ENCODE measurements at places on chromosomes 12 and 14.

- DNase-seq: no peak
Observed at GRCh38 chr12:59911516-59911915, 315.7 kb downstream of the SLC16A7 start.

DNA sequence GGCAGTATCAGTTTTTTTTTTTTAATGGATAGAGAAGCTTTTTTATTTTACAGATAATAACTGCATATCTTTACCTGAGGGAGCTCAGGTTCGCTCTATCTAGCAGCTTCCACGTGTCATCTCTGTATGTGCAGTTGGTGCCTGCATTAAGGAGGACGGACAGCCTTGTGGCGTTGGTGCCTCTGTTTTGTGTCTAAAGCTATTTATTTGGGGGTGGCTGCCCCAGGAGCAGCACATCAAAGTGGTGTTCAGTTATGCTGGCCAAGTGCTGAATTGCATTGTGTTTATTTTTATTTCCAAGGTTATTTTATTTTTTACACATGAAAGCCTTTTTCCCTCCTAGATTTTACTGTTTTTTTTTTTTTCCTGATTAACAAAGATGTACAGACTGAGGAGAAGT is 59.7 kb downstream of the RASSF3 start:
- DNase-seq: no peak

GRCh38 chr12:106080791-106081170 is 58.0 kb downstream of the NUAK1 start:
- DNase-seq: no peak

DNA sequence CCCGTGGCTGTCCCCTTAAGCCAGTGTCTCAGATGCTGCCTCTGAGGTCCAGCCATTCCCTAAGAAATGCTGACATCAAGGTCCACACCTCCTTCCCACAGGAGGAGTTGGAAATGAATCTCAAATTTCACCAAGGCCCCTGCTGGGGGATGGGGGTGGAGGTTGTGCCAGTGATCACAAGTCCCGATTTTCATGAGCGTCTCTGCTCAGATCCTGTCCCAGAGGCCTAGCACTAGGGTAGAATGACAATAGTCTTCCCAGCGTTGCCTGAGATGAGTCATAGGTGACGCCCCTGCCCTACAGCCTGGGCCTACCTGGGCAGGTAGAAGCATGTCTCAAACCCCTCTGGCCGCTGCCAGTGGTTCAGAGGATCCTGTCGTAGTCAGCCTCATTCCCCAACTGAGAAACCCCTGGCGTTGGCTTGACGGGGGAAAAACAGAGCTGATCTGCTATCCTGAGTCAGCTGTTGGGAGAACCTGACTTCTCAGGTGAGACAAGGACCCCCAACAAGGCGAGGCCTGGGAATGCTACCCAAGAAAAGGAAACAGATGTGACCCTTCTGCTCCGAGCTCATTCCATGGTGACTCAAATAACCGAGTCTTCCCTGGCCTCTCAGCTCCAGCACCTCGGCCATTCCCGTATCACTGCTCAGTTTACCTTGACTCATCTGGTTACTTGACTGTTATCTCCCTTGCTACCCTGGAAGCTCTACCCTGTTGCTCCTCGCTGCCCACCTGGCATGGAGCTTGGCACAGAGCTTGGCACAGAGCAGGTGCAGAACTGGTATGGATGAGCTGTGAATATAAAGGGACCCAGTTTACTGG is 21.8 kb upstream of the SPPL3 start:
- DNase-seq: no peak

DNA sequence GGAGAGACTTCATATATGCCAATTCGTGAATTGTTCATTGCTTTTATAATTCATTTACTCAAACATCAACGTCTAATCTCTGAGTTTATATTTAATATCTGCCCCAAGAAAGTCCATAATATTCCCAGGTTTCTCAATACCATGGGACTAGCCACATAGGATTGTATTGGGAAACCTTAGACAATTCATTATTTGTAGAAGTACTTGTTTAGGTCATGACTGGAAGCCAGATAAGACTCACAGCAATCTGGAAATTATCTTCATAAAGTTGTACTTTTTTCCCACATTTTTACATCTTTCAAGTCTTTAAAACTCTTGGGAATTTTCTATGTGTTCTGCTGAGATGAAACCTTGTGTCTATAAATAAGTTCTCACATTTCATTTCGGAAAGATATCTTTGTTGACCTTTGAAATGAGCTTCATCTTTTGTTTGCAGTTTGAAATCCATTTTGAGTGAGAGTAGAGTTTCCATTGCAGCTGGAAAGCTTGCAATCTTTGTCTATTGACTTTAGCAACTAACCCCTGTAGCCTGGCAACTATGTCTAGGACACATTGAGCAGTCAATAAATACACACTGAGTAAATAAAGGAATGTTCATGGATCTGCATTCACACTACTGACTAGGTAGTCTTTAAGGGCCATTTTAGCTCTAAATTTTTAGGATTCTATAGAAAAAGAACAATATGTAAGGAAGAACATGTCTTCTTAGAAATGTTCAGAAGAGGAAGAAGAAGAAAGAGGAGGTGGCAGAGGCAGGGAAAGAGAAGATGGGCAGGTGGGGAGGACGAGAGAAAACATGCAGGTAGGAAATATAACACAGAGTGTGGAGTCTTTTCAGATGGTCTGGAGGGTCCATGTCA is 154.4 kb downstream of the LRIG3 start:
- DNase-seq: no peak

DNA sequence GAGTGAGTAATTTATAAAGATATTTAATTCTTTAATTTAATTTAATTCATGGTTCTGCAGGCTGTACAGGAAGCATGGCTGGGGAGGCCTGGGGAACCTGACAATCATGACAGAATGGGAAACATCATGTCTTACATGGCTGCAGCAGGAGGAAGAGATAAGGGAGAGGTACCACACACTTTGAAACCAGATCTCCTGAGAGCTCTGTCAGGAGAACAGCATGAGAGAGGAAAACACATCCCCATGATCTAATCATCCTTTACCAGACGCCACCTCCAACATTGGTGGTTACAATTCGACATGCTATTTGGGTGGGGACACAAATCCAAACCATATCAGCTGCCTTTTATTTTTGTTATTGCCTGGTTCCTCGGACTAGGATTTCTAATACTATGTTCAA is 928.6 kb downstream of the TMEM121 start:
- no peak for DNase-seq

GRCh38 chr14:106808458-106808857 is 1282.1 kb downstream of the TMEM121 start:
- DNase-seq: no peak

DNA sequence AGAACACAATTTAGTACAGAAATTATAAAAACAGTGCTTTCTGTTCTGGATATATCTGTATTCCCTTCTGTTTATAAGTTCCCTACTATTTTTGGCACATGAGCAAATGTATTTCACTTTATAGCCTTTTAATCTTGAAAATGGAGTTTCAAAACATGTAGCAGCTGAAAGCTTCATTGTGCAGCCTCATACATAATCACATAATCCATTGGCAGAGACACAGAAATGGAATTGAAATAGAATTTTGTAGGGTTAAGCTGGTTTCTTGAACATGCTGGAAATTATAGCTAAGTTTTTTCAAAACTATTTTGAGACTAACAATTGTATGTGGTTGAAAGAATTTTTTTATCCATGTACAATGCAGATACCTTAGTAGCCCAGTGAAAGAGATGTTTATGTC is 614.3 kb upstream of the MDGA2 start:
- DNase-seq: no peak

- DNase-seq: no peak
Observed at GRCh38 chr12:76276499-76277151, 71.6 kb downstream of the BBS10 start.

DNA sequence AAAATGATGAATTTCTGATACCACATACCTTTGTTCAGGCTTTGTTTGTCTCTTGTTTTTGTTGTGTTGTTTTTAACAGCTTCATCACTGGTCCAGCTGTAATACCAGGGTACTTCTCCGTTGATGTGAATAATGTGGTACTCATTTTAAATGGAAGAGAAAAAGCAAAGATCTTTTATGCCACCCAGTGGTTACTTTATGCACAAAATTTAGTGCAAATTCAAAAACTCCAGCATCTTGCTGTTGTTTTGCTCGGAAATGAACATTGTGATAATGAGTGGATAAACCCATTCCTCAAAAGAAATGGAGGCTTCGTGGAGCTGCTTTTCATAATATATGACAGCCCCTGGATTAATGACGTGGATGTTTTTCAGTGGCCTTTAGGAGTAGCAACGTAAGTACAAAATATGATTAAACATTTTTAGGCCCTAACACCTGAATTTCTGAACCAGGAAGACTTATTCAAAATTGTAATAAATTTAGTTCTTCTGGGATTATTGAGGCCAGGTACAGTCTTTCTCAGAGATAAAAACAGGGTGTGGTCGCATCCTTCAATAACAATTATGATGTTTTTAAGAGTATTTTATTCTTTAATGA is 22.4 kb downstream of the RXYLT1 start:
- DNase-seq: no peak

- no peak for DNase-seq
Observed at GRCh38 chr12:87841935-87842334, 187.3 kb downstream of the C12orf50 start.

GRCh38 chr12:118375348-118375747 is 1.0 kb upstream of the SUDS3 start:
- DNase-seq: no peak

DNA sequence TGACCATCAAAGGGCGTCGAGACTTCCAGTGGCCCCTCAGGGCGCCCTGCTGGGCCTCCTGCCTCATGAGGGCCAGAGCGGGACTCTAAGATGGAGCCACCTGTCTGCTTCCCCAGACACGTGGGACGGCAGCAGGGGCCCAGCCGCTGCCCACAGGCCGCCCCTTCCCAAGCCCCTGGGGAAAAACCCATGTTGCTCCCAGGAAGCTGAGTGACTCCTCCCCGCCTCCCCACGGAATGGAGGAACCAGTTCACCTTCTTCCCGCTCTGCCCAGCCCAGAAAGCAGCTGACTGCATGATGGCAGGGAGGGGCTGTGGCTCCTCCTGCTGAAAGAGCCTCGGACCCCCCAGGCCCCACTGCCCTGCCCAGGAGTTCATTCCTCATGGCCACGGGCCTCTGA is 14.9 kb downstream of the RAB35 start:
- DNase-seq: no peak

DNA sequence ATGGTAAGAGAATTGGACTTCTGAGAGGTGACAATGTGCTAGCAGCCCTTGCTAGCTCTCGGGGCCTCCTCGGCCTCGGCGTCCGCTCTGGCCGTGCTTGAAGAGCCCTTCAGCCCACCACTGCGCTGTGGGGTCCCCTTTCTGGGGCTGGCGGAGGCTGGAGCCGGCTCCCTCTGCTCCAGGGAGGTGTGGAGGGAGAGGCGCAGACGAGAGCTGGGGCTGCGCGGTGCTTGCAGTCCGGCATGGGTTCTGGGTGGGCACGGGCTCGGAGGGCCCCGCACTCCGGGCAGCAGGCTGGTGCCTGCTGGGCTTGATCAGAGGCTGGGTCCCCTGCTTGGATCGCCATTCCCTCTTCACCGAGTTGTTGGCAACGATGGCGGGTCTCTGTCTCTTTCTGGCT is 226.4 kb upstream of the AMIGO2 start:
- DNase-seq: no peak

GRCh38 chr12:52633383-52633782 is 15.0 kb upstream of the KRT73 start:
- no peak for DNase-seq

DNA sequence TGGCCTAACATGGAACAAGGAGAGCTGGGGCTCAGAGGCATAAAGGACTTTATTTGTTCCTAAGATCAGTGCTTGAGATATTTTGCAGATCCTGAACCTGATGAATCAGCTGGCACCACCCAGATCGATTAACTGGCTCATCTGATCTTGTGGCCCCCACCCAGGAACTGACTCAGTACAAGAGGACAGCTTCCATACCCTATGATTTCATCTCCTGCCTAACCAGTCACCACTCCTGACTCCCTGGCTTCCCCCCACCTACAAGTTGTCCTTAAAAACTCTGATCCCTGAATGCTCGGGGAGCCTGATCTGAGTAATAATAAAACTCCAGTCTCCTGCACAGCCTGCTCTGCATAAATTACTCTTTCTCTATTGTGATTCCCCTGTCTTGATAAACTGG is 5.1 kb downstream of the C12orf56 start:
- no peak for DNase-seq

GRCh38 chr12:4867384-4867783 is 42.3 kb upstream of the KCNA1 start:
- DNase-seq: no peak

DNA sequence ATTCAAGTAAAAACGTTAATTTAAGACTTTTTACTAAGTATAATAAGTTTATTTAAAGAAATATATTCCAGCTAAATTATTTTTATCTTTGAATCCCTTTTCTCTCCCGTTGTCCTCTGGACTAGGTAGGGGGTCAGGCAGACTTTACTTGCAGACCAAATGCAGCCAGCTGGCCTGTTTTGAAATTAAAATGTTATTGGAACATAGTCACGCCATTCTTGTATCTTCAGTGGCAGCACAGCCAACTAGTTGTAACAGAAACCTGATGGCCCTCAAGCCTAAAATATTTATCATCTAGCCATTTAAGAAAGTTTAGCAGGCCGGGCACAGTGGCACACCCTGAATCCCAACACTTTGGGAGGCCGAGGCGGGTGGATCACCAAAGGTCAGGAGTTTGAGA is 52.7 kb downstream of the BCAT1 start:
- DNase-seq: no peak

DNA sequence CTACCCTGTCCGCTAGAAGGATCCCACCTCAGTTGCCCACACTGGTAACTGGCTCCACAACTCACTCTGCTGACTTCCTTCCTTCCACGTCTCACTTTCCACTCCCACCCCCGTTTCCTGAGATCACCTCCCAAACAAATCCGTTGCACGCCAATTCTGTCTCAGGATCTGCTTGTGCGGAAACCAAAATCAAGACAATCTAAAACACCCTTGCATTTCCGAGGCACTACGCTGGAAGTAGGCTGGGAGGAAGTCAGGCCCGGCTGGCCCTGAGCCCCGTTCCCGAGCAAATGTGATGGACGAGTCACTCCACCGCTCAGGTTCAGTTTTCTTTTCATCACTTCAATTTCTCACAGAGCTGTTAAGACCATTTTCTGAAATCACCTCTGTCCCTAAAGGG is 23.1 kb downstream of the ABCB9 start:
- no peak for DNase-seq

DNA sequence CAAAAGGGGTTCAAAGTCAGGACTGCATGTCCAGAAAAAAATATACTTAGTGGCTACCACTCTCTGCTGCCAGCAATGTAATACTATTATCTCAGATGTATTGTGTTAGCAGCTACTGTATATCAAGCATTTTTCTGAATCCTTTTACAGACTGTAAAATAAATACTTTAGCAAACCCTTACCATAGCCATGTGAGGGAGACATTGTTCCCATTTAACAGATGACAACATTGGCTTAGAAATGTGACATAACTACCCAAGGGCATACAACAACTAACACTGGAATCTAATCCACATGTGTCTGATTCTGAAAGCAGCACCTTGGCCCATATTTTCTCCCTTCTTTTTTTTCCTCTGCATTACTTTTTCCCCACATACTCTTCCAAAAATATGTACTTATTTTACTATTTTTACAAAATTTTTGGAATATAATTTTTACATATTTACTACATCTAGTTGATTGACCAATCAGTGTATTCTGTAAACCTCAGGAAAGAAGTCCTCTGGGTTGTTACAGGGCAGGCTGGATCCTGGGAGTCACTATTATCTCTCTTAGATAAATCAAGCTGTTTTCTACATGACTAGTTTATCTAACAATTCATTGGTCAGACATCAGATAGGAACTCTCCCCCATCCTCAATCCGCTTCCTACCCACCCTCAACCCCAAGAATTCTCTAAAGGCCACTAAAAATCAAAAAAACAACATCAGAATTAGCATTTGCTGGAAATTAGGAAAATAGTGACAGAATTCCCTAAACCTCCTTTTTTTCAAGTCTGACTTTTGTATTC is 154.1 kb downstream of the BTG1 start:
- DNase-seq: no peak

GRCh38 chr14:104137297-104138097 is 890 bp upstream of the KIF26A start:
- peak; percentile 64 for DNase-seq
